KBM-7 (cell line): ENCODE measurements at places on chromosomes 6 and 20.
A peak's percentile ranks its signal among the peaks of the same experiment; 100 is the strongest.

- no peak for DNase-seq
These were observed 41.4 kb downstream of the HLA-F start for GRCh38 chr6:29764422-29765196.

- no peak for DNase-seq
These were observed at the start of gene POU5F1 for GRCh38 chr6:31170600-31170881. TSS of gene POU5F1 (minus strand) at chr6:31170682. CDS start at chr6:31170620, 62 bp downstream.

DNA sequence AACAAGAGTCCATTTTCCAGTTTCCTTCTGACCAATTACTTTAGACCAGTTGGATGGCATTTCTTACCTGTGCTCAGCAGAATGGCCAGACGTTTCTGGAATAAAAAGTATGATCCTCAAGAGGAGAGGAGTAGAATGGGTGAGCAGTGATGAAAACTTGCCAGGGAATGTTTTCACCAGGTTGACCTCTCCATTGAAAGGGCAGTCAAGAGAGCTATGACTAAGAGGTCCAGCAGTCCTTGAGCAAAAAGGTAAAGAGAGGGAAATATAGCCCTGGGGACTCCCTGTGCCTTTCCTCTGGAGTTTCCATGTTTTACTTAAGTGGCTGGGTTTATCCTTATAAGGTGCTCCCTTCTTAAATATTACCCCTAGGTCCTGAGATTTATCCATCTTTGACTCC is 210.9 kb downstream of the TBX18 start:
- no peak for DNase-seq

GRCh38 chr6:28896505-28897368 is 27.0 kb downstream of the TRIM27 start:
- peak; percentile 79 for DNase-seq

- DNase-seq, result no peak
These were observed 158.0 kb upstream of the TCF21 start for GRCh38 chr6:133730881-133731280.

GRCh38 chr6:15483060-15483459 is 179.8 kb downstream of the DTNBP1 start:
- DNase-seq, result no peak

DNA sequence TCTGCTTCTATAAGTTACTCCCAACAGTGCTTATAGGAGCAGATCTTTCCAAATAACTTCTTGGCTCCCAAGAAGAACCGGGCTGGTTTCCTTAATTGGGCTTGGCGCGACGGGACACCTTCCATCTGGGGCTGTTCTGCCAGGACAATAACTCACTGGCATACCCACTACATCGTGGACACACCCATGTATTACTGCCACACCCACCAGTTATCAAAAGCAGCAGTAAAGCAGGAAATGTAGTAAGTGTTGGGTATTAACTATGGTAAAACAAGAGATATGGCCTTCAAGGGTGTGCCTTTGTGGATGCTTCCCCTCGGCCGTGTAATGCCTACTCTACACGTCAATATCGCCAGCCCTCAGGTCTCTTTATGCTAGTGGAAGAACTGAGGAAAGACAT is 24.7 kb downstream of the CNKSR3 start:
- no peak for DNase-seq

GRCh38 chr6:13044390-13044789 is 283.9 kb downstream of the TBC1D7 start:
- DNase-seq, result peak; percentile 96

- no peak for DNase-seq
These were observed 91.7 kb upstream of the PDE7B start for GRCh38 chr6:135759831-135760230.

DNA sequence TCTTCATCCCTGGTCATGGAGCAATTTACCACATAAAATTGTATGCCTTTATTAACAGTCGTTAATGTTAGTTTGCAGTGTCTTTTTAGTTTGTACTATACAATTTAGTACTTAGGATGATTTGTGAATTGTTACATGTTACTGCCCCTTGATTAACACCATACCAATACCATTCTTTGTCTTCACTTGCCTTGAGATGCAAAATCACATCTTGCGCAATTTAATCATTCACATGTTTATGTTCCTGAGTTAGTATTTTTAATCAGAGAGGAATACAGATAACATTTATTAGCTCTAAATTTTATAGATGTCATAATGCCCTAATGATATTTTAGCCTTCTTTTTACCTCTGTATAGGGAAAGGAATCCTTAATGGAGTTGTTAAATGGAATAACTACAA is 114.1 kb downstream of the SCAF8 start:
- DNase-seq, result no peak

DNA sequence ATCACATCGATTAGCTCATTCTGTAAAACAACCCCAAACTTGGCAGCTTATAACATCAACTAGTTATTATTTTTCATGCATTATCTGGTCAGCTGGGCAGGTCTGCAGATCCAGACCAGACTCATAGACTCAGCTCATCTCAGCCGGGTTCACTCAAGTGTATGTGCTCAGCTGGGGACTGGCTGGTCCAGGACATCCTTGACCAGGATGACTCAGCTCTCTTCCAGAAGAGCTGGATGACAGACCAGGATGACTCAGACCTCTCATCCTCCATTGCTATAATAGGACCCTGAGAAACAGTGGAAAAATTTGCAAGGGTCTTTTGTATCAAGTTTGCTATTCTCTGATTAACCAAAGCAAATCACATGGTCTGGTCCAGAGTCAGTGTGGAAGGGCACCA is 312.5 kb upstream of the PLCB4 start:
- DNase-seq, result no peak

GRCh38 chr20:36929691-36930090 is 21.8 kb downstream of the SAMHD1 start:
- DNase-seq, result no peak

DNA sequence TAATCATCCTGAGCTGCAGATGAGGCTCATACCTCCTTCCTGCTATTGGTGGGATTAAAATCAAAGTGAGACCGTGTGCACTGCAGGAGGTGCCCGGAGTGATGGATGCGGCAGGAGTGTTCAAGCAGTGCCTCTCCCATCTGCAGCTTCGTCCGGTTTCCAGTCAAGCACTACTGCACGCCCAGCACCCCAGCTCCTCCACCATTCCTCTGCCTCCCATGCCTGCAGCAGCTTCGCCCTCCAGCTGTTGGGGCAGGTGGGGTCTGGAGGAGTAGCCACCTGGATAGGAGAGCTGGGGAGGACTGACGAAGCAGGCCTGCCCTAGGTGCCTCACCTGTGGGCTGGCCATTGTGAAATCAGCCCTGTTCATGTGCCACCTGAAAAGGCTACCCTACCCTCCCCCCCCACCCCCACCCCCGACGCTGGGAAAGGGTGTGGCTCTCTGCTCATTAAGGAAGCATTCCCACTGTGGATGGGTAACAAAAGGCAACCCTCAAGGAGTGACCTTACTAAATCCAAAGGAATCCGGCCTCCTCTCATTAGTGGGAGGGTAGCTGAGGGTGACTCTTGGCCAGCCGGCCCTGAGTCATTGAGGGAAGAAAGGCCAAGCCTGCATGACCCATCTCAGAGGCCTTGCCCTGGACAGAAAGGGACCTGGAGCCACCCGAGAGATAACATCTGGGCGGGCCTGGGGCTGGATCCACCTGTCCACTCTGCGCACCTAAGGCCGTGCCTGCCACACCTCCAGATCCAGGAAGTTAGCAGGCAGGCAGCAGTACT is 115.9 kb upstream of the ARMC2 start:
- no peak for DNase-seq

DNA sequence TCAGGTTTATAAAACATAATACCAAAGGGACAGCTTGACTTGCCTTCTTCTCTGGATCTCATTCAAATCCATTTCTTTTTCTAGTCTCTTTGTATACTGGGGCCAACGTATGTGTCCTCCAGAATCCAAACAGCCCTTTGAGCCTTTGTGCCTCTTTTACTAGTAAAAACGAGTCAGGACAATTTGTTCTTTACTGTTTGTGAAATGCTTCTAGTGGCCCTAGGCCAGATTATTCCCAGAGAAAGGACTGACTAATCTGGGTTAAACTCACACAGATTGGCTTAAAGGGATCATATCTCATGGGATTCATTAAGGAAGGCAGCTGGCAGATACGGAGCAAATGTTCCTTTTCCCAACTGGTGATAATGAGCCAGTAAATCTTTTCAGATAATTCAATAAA is 32.1 kb upstream of the MANEA start:
- DNase-seq, result no peak

DNA sequence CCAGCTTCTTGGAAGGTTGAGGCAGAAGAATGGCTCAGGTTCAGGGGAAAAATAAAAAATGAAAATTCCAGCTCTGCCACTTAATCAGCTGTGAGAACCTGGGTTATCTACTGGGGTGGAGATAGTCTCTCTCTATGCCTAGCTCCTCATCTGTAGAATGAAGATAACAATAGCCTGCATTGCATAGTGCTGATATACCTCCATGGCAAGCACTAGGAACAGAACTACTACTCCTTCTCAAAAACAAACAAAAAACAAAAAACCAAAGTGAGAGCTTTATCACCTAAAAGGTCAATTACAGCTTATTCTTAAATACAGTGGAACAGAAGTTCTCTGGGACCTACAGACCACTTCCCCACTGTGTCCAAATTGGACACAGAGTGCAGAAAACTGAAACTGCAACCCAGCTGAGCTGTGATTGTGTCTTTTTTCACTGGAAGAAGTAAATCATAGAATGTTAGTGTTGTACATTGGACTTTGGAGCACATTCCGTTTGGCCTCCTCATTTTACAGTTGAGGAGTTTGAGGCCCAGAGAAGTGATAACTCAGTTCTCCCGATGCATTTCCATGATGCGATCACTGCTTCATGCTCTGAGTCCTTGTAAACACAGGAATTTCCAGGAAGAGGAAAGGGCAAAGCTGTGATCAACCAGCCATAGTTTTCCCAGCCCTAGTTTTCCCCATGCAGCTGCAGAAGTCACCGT is 23.3 kb downstream of the MTFR2 start:
- DNase-seq, result no peak

DNA sequence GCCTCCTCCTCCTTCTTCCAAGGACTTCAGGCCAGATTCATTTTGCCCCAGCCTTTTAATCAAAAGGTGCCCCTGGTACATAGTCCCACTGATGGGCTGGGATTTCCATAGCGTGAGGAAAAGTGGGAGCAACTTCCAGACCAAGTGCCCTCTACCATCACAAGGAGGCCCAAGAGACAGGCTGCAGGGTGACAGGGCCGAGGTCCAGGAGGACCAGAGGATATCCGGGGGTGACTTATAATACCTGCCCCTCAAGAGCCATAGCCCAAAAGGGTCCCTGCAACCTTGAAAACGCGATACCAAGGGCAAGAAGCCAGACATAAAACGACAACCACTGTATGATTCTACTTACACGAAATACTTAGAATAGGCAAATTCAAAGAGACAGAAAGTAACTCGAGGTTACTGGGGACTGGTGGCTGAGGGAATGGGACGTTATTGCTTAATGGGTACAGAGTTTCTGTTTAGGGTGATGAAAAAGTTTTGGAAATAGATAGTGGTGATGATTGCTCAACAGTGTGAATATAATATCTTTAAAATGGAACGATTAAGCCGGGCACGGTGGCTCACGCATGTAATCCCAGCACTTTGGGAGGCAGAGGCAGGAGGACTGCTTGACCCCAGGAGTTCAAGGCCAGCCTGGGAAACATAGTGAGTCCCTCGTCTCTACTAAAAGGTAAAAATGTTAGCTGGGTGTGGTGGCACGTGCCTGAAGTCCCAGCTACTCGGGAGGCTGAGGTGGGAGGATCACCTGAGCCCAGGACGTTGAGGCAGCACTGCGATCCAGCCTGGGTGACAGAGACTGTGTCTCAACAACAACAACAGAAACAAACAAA is 71.9 kb downstream of the NOL4L start:
- DNase-seq, result no peak

GRCh38 chr6:135527960-135528249 is 30.4 kb upstream of the AHI1 start:
- DNase-seq, result no peak

DNA sequence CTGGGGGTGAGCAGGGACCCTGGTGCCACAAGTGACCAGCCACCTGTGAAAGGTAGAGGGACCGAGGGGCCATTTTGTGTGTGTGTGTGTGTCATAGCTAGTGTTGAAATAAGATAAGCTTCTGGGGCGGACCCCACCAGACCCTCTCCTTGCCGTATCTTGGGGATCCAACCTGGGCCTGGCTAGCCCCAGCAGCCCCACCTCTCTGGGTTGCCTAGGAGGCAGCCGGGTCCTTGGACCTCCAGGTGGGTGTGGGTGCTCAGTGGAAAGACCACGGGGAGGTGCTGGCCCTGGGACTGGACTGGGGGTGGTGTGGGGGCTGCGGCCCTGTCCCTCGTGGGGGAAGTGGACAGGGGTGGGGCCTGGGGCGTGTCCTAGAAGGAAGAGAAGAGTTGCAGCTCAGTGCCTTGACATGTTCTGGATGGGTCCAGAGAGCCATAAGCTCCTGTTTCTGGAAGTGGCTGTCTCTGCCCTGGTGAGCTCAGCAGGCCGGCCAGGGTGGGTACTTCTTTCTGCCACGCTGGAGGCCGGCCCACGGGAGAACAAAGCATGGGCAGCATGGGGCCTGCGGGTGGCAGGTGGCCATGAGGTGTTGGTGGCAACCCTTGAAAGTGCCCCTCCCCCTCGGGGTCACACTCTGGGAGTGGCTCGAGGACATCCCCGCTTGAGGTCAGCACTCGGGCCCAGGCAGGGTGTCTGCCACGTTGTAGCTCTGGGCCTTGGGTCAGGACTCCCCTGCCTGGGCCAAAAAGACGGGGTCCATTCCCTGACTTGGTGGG is 8.4 kb downstream of the RBBP8NL start:
- DNase-seq, result no peak

DNA sequence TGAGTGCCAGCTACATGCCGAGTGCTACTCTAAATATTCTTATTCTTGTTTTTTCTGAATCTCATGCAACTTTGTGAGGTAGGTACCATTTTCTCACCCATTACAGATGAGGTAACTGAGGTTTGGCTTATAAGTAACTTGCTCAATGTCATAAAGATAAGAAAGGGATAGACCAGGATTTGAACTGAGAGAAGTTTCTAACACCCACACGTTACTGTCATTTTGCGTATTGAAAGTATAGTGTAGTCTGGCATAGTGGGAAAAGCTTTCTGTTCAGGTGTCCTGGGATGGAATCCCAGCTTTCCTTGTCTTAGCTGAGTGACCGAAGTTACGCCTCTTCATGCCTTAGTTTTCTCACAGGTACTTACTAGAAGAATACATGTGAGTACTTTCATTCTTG is 50.5 kb downstream of the HIVEP1 start:
- DNase-seq, result no peak

DNA sequence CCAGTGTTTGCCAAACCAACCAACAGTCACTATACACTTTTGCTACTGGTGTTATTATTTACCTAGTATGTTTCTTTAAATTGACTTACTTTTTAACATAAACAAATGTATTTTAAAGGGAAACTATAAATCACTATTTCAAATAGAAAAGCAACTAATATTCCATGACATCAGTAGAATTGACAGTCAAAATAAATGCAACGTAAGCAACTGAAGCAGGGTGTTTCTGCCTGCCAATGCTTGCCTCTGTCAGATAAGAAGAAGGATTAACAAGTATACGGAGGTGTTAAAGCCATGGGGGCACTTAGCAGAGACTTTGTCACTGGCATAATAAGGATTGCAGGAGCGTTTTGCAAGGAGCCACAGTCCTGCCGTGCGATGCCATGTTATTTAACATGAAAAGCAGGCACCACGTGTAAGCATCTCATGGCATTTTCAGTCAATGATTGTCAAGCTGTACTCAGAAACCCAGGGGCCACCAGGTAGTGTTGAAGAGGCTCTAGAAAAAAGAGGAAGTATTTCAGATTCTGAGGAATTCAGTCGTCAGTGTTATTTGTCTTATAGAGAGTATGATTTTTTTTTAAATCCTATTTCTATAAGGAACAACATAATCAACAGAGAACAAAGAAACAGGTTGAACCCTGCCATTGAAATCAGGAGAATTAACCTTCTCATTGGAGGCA is 131.7 kb downstream of the BFSP1 start:
- no peak for DNase-seq

GRCh38 chr6:17919496-17919895 is 67.9 kb downstream of the KIF13A start:
- no peak for DNase-seq
